HT-29 (cell line): ENCODE measurements at places on chromosomes 4 and X. TPM values are rescaled to one million over a fixed set of nuclear protein-coding genes. Genes with fewer than 3 reads are reported as not detected.

Gene GPR34
- not detected in 2 replicates for total RNA-seq

Gene CSAG1
- 1.1 and 5.7 TPM in 2 replicates for total RNA-seq

Gene HSFX4
- 0.47 TPM in 1 of 2 replicates, not detected in the other for total RNA-seq

Gene VEGFD
- 0.08 TPM in 1 of 2 replicates, not detected in the other for total RNA-seq

- no peak for DNase-seq
These were observed 36.4 kb downstream of the PCDH7 start for GRCh38 chr4:30756553-30756952.
